ENCODE measurements at places on chromosomes 3 and 15.
A peak's percentile ranks its signal among the peaks of the same experiment; 100 is the strongest.

DNA sequence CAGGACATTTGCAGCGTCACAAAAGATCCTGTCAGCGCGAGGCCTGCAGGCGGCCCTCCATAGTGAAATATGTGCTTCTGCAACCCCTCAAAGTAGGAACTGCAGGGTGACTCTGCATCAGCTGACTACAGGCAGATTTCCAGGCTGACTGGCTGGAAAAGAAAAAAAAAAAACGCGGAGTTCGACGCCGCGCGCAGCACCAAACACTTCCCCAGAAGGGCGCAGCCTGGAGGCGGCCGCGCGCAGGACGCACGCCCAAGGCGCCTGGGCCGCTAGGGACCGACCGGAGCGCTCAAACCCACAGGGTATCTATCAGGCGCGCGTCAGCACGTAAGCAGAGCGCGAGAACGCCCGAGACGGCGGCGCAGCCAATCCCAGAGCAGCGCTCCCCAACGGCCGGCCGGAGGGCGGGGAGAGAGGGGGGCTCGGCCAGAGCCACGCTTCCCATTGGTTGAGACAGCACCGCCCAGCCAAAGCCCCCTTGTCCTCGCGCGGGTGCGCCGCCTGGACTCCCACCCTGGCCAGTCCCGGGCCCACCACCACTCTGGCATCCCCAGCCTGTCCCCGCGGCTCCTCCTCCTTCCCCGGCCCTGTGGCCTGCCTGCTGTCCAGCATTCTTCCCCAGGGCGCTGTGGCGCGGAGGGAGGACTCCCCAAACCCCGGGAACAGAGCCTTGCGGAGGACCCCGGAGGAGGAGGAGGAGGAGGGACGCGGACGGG is 1.0 kb downstream of the BDH1 start:
- DNase-seq, result peak; percentile 92

DNA sequence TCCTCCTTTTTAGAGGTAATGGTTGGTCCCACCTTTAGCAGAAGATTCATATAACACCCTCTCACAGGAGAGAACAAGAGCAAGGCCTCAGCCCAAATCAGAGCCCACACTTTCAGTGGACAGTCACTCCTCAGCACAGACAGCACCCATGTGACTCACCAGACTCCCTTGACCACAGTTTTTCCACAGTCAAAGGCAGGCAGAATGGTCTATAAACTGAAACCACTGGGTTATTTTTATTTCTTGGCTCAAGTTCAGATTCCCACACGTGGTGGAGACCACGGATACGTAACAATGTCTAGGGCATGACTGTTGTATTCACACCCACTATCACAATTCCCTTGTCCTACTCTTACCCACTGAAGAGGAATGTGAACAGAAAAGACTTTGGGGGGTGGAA is 237.8 kb upstream of the UBE2E1 start:
- no peak for DNase-seq

DNA sequence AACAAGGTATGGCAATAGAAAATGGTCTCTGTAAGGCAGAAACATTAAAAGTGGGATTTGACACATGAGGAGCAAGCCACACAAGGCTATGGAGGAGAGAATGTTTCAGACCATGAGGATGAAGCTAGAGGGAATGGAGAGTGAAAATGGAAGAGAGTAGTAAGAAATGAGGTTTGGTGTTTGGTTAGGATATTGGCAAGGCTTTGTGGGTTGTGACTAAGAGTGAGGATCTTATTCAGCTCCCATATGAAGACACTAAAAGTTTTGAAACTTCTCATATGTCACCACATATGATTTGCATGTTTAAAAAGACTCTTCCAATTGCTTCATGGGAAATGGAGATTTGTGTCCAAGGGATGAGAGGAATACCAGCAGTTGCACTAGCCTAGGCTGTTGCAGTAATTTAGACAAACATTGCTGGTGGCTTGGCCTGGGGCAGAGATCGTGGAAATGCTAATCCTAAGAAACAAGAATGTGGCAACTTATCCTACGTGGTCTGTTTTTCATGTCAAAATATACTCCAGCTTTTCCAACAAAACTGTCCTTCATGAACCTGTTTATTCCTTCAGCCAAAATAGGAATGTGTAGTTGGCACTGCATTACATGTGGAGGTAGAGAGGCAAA is 749.0 kb downstream of the PDCD6IP start:
- no peak for DNase-seq

GRCh38 chr3:126119976-126120375 is 36.1 kb upstream of the SLC41A3 start:
- DNase-seq, result no peak

Data from hematopoietic multipotent progenitor cell treated with erythropoietin and hydrocortisone succinate and interleukin-3 and kit ligand, for 15 days (in vitro differentiated cells).